ENCODE measurements at places on chromosomes 1 and 21.

GRCh38 chr1:235817101-235817728, 49.5 kb downstream of the LYST start:
- DNase-seq = no peak

DNA sequence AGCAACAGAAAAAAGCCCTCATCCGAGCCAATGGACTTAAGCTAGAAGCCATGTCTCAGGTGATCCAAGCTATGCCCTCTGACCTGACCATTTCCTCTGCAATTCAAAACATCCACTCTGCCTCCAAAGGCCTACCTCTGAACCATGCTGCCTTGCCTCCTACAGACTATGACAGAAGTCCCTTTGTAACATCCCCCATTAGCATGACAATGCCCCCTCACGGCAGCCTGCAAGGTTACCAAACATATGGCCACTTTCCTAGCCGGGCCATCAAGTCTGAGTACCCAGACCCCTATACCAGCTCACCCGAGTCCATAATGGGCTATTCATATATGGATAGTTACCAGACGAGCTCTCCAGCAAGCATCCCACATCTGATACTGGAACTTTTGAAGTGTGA, 20.7 kb downstream of the NR5A2 start:
- DNase-seq = no peak

DNA sequence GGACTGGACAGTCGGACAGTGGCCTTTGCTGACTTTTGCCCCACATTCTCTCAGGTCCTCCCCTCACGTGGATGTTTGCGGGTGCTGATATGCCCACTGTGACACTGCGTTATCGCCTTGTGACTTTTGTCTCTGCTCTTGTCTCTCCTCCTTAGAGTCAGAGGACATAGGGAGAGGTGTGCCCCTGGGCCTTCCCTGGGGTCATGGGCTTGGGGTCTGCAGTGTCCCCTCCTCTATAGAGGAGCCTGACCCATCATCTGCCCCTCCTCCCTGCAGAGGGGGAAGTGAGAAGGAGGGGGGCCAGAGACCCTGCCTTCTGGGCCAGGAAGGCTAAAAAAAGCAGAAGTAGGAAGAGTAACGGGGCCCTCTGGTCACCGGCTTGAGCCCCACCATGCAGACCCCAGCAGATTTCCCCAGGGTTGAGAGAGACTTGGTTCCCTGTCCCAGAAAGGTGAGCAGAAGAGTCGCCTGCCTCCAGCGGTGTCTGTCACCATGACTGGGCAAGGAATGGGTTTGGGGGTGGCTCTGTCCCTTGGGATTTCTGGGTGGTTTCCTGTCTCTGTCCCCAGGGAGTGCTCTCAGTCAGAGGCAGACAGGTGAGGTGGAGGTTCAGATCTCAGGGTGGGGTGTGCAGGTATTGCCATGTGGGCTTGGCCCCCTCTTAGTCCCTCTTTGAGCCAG, 13.3 kb downstream of the RPS6KA1 start:
- no peak for DNase-seq

DNA sequence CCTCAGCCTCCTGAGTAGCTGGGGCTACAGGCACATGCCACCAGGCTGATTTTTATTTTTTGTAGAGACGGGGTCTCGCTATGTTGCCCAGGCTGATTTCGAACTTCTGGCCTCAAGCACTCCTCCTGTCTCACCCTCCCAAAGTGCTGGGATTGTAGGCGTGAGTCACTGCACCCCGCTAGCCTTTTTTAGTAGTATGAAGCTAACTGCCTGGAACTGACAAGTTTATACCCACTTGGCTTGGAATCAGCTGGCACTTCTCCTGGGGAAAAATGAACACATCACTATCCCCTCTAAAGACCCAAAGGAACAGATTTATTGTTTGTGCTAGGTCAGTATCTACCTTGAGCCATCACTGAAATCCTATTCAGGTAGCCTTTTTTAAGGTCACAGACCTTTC, 19.0 kb downstream of the TMEM63A start:
- DNase-seq = no peak

DNA sequence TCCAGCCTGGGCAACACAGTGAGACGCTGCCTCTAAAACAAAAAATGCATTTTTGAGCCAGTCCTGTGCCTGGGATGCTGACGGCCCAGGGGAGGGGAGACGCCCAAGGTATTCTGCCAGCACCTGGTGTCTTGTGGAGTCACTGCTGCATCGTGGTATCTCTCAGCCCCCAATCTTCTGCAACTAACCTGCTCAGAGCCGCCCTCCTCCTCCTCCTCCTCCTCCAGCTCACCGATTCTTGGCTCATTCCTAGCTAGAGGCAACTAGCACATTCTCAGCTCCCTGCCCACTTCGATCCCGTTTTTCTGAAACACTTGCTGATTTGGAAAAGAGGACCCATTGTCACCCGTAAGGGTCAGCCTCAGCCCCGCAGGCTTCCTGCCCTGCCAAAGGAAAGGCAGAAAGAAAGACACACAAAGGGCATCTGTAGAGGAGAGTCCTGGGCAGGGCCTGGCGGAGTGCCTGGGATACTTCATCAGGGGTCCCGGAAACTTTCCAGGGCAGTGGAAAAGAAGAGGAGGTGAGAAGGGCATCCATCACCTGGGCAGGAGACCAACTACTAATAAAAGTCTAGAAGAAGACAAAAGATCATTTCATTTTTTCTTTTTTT, 20.7 kb downstream of the GPR157 start:
- no peak for DNase-seq

DNA sequence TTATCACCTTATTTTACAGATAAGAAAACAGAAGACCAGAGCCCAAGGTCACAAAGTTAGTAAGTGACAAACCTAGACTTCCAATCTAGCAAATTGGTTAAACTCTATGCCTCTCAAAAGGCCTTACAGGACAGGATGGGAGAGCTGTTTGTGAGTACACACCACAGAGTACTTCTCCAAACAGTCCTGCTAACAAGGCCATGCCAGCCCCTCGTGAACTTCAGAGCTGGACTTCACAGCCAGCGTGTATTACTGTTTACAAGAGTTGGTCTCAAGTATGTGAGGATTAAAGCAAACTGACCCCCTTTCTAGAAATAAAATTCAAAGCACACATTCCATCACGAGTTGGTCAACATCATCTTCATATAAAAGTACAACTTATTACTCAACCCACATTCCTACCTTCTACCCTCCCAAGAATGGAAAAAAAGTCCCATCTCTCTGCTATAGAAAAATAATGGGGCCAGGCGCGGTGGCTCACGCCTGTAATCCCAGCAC, 19.8 kb upstream of the UBR4 start:
- no peak for DNase-seq

- no peak for DNase-seq
Measured at GRCh38 chr1:8629241-8630091, 188.0 kb downstream of the RERE start.

GRCh38 chr1:157646144-157646543, 48.3 kb upstream of the FCRL4 start:
- no peak for DNase-seq

- DNase-seq = no peak
Measured at GRCh38 chr1:27624467-27625178, 10.4 kb downstream of the FGR start.

All from cortex of kidney (tissue), 1 donor.